ENCODE measurements at places on chromosomes 16 and 17.
A peak's percentile ranks its signal among the peaks of the same experiment; 100 is the strongest.

DNA sequence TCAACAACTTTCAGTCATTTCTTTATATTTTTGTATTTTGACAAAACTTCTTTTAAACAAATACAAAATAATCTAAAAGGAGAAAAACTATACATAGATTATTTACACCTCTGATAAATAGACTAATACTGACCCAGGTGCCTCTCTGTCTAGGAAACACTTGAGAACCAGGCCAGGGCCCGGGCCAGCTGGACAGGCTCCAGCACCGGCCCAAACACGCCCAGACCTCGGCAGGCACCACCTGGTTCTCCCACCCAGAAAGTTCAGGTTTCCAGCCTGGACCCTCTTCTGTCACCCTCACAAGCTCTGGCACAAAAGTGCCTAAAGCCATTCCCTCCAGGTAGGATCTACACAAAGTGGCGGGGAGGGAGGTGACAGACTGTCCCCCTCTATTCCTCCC, 97.0 kb upstream of the DNAH17 start:
- no peak for DNase-seq

- peak; percentile 19 for DNase-seq
Measured at GRCh38 chr16:21950782-21951521, 2.2 kb upstream of the UQCRC2 start.

GRCh38 chr16:89422905-89423630, 67.3 kb downstream of the ANKRD11 start:
- no peak for DNase-seq

GRCh38 chr17:48720266-48721008, 1.9 kb downstream of the PRAC1 start:
- DNase-seq = no peak

GRCh38 chr16:28981517-28981916, 3.3 kb upstream of the LAT start:
- peak; percentile 50 for DNase-seq

DNA sequence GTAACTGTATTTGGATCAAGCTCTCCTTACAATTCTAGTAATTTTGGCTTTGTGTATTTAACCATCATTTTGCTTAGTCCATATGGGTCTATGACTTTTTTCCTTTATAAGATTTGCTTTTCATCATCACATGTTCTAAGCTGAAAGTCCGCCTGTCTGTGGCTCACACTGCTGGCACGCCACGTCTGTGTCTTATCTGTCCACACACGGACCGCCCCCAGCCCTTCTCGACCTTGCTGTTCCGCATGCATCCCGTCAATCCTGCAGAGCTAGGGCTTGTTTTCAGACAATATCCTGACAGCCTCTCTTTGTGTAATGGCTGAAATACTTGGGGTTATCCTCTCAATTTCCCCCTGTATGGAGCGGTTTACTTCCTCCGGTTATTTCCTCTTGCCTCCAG, 8.4 kb upstream of the ALDH3A1 start:
- no peak for DNase-seq

- no peak for DNase-seq
Measured at GRCh38 chr16:56793492-56793891, 63.6 kb downstream of the NUP93 start.

- DNase-seq = no peak
Measured at GRCh38 chr17:2013994-2014317, 11.2 kb downstream of the RTN4RL1 start.

- no peak for DNase-seq
Measured at GRCh38 chr17:29037739-29038084, 5.2 kb upstream of the PIPOX start.

DNA sequence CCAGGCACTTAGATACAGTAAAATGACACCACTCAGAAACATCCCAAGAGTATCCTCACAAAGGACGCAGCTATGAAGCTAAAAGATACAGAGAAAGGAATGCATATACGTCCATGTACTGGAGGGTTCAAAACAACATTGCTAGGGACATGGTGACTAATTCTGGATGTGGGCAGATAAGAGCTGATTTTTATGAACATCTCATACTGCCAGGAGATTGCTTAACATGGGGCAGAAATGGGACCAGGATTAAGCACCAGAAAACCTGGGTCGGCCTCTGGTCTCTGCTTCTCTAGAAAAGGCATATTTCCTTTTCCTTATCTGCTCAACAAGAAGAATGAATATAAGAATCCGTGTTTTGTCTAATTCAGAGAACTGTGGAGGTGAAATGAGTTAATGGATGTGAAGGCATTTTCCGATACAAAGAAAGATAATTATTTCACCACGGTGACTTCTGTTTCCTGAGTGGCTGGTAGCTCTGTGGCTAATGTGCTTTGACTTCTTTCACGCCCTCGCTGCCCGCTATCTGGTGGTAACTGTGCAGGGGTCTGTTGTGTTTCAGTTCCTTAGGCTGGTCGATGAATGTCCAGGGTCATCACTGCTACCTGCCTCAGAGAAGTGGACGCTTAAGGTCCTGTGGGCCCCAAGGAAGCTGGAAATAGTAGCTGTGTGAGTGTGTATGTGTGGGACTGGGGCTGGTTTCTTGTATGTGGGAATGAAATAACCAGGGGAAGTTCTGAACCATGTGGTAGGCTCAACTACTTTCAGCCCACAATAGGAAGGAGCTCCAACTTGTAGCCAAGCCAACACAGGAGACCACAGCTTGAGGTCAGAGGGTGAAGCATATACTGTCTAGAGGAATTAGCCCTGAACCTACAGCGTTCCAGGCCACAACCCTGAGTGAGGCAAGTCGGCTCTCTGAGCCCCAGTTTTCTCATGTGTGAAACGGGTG, 15.8 kb upstream of the CCL5 start:
- no peak for DNase-seq

DNA sequence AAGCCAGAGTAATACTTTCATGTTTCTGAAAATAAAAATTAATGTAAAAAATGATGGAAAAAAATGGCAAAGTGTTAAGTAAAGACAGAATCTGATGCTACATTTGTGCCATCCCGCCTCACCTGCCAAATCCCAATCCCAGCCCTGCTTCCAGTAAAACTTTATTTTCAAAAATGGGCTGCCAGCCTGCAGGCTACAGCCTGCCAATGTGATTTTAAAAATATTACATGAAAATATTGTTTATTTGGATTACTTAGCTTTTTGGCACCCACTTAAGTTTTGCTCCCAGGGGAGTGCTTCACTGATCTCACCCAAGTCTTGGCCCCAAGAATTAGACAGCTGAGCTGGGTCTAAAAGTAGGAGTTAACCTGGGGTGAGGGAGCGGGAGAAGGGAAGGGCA, 112.8 kb downstream of the C16orf78 start:
- DNase-seq = peak; percentile 2

DNA sequence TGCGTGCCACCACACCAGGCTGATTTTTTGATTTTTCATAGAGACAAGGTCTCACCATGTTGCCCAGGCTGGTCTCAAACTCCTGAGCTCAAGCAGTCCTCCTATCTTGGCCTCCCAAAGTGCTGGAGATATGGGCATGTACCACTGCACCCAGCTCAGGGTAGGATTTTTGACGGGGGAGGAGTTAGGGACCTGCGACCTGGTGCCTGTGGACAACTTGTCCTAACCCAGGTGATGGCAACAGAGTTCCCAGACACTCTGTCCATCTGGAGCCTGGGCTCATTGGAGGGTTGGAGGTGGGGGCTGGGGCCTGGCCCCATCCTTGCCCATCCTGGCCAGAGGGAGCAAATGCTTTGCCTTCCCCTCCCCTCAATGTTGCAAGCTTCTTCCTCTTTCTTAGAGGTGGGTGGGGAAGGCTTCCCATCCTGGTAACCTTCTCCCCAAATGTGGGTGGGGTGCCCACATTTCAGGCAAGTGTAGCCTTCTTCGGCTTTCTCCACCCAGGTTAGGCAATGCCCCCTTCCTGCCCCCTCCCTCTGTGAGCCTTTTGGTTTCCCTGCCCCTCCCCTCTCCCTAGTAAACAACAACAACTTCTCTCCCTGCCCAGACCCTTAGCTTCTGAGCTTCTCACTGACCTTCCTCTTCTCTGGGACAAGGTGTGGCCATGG, 24.9 kb downstream of the RARA start:
- DNase-seq = no peak

DNA sequence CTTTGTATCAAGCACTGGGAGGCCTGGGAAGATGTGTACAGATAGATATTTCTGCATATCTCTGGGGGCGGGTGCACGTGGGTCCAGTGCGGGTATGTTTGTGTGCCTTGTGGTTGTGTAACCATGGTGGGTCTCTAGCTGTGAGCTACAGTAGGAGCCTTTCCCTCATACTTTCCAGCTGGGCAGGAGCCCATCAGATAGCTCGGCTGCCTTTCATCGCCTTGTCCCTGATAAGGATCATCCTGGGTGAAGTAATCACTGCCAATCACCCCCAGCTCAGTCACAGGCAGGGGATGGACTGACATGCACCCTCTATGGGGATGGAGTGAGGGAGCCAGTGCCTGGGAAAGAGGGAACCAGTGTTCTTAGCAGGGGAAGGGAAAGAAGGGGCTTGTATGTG, 3.2 kb upstream of the SCRN2 start:
- no peak for DNase-seq

DNA sequence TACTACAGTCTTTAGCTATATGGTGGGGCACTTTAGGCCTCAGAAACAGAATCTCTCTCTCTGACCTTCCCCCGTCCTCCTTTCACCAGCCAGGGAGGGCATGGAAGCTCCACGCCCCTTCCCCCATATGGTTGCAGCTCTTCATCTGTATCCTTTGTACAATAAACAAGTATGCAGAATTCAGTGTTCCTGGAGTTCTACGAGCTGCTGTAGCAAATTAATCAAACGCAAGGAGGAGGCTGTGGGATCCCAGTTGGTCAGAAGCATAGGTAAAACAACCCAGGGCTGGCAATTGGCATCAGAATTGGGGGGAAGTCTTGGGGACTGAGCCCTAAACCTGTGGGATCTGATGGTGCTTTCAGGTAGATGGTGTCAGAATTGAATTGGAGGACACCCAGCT, 163.7 kb upstream of the NLRP1 start:
- DNase-seq = no peak

GRCh38 chr17:58289869-58290268, 9.1 kb upstream of the MPO start:
- DNase-seq = no peak

DNA sequence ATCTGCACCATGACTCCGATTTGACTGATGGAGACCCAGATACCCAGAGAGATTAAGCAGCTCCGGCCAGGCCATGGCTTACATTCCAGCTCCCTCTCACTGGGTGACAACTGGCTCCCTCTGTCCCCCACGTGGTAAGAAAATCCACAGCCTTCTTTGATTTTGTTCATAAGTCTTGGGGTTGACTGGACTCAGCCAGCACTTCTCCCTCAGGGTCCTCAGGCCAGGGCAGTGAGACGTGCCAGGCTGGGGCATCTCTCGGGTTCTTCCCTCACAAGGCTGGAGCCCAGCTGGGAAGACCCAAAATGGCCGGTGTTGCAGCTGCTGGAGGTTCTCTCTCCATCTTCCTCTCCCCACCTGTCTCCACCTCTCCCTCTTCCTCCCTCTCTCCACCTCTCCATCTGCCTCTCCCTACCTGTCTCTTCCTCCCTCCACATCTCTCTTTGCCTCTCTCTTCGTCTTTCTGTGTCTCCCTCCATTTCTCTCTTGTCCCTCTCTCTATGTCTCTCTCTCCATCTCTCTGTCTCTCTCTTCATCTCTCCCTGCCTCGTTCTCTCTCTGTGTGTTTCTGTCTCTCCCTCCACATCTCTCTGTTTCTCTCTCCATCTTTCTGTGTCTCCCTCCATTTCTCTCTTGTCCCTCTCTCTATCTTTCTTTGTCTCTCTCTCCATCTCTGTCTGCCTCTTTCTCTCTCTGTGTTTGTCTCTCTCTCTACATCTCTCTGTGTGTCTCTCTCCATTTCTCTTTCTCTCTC, 105.3 kb downstream of the FOXL1 start:
- no peak for DNase-seq

DNA sequence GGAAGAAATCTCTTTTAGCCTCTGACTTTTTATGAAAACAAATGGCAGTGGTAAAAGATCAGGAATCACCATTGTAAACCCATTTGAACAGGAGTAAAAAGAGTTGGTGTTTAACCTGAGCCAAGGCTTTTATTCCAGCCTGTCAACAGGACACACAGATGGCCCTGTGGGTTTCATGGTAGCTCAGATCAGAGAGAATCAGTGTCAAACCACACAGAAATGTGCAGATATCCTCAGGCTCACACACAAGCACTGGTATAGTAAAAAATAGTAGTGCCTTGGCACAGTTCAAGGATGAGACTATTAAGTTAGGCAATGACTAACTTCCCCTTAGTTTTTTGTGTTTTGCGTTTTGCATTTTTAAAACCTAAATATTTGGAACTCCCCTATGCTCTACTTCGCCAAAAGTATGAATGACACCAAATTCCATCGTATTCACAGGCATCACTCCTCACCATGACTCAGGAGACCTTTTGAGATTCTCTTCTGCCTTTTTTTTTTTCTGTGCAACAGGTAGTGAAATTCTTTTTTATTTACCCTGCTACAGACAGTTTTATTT, 1200.0 kb downstream of the CDH11 start:
- DNase-seq = no peak

GRCh38 chr17:68489919-68490318, 22.3 kb upstream of the PRKAR1A start:
- DNase-seq = no peak

GRCh38 chr16:75092777-75093176, 23.8 kb downstream of the LDHD start:
- no peak for DNase-seq

DNA sequence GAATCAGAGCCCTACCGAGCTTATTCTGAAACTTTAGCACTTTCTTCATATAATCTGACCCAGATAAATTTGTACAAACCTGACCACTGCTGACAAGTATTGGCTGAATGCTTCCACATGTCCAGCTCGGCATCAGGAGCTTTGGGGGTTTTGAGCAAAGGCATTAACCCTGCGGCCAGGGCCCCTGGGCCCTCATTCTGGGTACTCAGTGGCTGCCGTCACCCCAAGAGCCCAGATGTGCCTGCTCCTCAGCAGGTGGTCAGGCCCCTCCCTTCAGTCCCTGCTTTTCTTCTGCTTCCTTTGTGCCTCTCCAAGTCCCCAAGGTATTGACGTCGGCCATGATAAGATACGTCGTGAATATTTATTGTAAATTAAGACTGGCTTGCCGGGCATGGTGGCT, 47.3 kb upstream of the CHMP6 start:
- DNase-seq = peak; percentile 9

GRCh38 chr17:76688165-76688622, 22.6 kb downstream of the MXRA7 start:
- no peak for DNase-seq

DNA sequence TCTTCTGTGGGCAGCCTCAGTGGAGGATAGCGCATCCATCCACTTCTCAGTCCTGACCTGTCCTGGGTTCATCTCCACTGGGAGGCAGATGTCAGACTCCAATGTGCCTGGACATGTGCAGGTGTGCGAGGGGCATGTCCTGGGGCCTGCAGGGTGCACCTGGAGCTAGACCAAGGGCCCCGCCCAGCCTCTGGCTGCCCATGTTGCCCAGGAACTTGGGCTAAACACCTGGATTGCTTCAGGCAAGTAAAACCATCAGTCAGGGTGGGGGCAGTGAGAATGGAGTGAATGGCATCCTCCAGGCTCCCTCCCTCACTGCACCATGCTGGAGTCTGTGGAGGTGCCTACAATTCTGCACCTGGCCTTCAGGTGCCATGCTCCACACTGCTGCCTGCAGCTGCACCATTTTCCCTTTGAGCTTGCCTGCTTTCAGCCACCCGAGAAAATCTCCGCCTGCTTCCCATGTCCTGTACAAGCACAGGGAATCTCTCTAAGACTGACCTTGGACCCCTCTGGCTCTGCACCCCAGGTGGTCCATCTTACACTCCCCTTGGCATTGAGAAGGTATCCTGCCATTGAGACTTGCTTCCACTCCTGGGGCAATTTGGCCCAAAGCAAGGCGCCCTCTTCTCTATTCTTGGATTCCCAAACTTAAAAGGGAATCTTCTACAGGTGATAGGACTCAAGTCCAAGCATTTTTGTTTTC, 2.1 kb upstream of the MFSD6L start:
- DNase-seq = no peak

GRCh38 chr16:87674419-87674818, 72.1 kb downstream of the JPH3 start:
- no peak for DNase-seq

Data from glutamatergic neuron (in vitro differentiated cells).